ENCODE measurements at places on chromosomes 3 and 15.

DNA sequence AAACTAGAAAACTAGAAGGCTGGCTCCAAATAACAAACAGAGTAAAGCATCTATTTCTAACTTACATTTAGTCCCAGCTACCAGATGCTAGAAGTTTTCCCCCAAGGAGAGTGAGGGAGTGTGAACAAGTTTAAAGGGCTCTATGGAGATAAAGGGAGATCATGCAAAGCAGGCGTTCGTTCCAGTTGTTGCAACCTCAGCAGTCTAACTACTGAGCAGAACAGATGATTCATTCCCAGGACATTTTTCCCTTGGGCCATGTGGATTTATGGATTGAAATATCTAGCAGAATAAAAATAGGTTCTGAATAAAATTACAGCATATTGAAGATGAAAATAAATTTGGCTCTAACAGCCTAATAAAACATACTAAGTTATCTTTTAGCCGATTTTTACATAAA lies 154.8 kb upstream of the TTC14 start:
- no peak for DNase-seq

- no peak for DNase-seq
Observed at GRCh38 chr3:107997671-107998070, 93.2 kb downstream of the CD47 start.

DNA sequence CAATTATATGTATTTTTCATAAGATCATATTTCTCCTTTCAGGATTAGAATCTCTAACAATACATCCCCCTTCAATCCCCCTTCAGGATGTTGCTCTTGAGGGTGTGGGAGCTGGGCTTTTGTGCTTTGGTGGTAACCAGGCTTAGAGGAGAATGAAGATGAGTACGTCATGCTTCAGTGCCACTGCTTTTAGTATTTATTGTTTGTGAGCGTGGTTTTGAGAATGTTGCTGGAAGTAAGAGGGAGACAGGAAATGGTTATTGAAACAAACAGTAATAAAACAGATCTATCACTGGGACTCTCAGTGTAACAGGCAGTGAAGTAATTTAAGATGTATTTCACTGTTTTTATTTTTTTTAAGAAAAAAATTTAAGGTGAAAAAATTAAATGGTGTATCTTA lies 35.3 kb downstream of the GBE1 start:
- no peak for DNase-seq

- DNase-seq: no peak
Observed at GRCh38 chr15:50057905-50058639, 61.0 kb downstream of the ATP8B4 start.

DNA sequence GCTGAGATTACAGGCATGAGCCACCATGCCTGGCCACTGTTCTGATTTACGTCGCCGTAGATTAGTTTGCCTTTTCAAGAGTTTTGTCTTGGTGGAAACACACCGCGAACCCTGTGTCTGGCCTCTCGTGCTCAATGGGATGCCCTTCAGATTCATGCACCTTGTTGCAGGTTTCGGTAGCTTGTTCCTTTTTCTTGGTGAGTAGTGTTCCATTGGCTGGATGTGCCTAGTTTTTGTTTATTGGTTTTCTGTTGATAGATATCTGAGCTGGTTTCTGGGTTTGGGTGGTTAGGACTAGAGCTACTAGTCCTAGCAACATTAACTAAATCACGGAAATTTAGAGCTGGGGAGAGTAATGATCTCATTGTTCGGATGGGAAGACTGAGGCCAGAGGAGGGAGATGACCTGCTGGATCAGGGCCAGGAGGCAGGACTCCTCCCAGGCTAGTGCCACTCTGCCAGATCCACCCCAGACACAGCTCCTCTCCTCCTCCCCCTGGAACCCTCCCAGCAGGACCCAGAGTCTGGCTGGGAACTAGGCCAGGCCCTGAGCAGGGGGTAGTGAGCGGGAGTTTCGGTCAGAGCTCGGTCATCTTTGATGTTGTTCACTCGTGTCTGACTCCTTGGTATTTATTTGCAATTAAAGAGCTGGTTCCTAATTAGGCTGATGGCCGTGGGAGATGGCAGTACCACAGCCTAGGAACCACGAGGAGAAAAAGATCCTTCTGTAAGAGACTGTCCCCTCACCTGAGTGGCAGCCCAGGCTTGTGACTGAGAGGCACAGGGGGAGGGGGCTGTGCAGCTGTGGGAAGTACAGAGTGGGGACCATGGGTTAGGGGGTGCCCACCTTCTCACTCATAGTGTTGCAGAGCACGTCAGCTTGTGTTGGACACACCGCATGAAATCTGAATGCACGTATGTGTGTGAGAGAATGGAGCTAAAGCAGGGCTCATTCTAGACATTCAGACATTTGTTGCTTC lies 73.4 kb downstream of the SMAD6 start:
- DNase-seq: no peak
